Vagina (tissue), 2 donors: ENCODE measurements at places on chromosomes 6 and 20.

DNA sequence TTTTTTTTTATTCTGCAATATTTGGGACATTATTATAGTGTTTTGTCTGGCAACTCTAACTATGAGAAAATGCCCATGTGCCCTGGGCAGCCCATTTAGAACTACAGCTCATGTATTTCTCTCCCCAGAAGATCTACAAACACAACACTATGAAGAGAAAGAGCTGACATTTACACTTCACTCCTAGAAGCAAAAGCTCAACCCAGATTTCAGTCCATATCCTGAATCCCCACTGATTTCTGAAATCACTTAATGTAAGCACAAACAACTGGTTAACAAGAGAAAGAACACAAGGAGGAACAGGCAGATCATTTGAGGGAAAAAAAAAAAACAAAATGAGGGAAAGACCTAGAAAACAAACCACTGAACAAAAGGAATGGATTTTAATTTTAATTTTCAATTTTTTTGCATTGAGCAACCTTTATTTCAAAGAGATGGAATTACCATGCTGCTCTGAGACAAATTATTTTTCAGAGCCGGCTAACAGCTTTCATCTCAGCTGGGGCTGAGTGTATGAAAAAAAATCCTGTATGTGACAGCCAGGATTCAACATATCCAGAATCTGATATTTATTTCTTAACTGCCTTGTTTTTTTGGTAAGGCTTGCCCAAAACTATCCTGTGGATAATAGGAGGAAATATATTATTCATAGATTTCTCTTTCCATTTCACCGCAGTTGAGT is 32.5 kb downstream of the KIAA0319 start:
- H3K36me3 ChIP-seq: no peaks in the 10 kb centered on the region

- H3K4me3 ChIP-seq: no peak overlapping the region
- no peaks in the 10 kb centered on the region for H3K36me3 ChIP-seq
- no peak for DNase-seq
- no peak overlapping the region for H3K27ac ChIP-seq
Observed at GRCh38 chr6:14817074-14817473, 428.8 kb upstream of the JARID2 start.

DNA sequence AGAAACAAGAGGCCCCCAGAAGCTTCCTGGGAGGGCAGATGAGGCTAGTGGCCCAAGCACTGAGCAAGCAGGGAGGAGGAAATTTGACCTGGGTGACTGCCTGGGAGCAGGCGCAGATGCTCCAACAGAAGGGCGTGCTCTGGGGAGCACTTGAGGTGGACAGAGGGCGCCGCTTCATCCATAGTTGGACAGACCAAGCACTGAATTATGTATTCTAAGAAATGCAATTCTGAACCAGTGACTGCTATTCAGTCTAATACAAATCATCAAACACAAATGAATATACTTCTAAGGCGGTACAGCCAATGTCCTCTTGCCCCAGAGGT is 28.7 kb upstream of the IRF4 start:
- H3K27me3 ChIP-seq: no peaks in the 10 kb centered on the region
- H3K27ac ChIP-seq: no peak overlapping the region
- H3K4me3 ChIP-seq: no peak overlapping the region
- DNase-seq: no peak
- H3K4me1 ChIP-seq: no peaks in the 10 kb centered on the region

DNA sequence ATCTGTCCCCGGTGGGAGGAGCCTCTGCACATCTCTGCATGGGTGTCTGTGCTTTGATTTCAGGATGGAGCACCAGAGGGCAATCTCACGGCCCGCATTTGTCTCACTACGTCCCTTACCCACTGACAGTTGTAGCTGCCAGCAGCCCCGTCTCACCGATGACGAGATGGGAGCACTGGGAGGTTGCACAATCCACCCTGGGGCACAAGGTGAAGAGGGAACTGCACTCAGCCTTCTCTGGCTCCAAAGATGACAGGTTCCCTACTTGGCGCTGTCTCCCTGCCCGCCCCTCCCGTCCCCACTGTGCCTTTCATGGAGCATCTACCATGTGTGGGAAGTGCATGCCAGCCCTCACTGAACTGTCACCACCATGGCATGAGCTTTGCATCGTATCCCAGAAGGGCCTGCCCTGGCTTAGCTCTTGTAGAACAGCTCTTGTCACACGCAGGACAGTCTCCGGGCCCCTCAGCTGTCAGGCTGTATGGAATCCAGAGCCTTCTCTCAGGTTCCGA is 99.9 kb upstream of the PMEPA1 start:
- H3K36me3 ChIP-seq: no peaks in the 10 kb centered on the region
- H3K4me1 ChIP-seq: peaks cover 3% of the 10 kb centered on the region
- no peak overlapping the region for H3K27ac ChIP-seq
- no peaks in the 10 kb centered on the region for H3K27me3 ChIP-seq

DNA sequence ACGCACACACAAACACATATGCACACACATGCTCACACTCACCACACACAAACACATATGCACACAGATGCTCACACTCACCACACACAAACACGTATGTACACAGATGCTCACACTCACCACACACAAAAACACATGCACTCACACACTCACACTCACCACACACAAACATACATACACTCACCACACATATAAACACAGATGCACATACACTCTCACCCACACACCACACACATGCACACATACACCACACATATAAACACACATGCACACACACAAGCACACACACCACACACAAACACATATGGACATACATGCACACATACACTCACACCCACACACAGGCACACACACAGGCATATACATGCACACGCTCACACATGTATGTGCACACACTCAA is 112.3 kb downstream of the ERMARD start:
- no peaks in the 10 kb centered on the region for H3K36me3 ChIP-seq
- H3K4me3 ChIP-seq: no peak overlapping the region
- peaks cover 14% of the 10 kb centered on the region for H3K4me1 ChIP-seq
- no peak overlapping the region for H3K27ac ChIP-seq
- no peaks in the 10 kb centered on the region for H3K27me3 ChIP-seq

- H3K36me3 ChIP-seq: no peaks in the 10 kb centered on the region
- no peaks in the 10 kb centered on the region for H3K27me3 ChIP-seq
- H3K4me3 ChIP-seq: no peak overlapping the region
- H3K4me1 ChIP-seq: no peaks in the 10 kb centered on the region
- no peak overlapping the region for H3K27ac ChIP-seq
Observed at GRCh38 chr6:34638834-34639736, 57.5 kb downstream of the ILRUN start.

GRCh38 chr20:25207960-25208534 is 12.5 kb downstream of the ENTPD6 start:
- no peak overlapping the region for H3K27ac ChIP-seq
- H3K4me3 ChIP-seq: no peak overlapping the region
- H3K36me3 ChIP-seq: no peaks in the 10 kb centered on the region
- no peaks in the 10 kb centered on the region for H3K27me3 ChIP-seq
- DNase-seq: no peak
- peaks cover 9% of the 10 kb centered on the region for H3K4me1 ChIP-seq

DNA sequence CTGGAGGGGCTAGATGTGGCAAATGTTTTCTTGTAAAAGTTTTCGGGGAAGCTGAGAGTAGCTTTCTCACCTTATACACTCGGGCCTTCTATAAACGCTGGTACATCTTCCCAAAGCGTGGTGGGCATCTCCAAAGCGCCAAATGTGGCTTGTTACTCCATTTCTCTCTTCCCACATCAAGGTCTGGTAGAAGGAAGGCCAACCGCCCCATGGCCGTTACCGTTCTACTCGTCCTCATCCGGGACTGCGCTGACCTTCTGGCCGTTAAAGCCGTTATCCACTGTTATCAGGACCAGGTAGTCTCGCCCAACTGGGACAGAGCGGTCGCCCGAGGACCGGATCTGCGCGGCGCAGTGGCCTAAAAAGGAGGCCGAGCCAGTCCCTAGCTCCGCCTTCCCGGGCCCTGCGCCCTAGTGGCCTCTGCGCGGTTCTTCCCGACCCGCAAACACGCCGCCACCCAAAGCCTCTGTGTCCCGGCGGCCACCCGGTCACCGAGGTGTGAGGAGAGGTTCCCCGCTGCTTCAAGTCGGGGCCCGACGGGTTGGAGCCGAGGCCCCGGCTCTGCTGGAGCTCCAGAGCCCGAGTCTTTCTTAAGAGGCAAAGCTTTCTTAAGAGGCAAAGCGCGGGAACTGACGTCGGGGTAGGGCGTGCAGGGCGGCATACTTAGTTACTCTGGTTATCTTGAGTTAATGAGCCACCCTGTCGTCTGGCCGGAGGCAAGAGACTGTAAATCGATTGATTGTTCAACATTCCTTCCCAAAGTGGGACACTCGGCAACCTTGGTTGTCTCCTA is 90.5 kb downstream of the GPX5 start:
- H3K4me1 ChIP-seq: no peaks in the 10 kb centered on the region
- no peak for DNase-seq
- H3K4me3 ChIP-seq: no peak overlapping the region
- H3K27ac ChIP-seq: no peak overlapping the region

DNA sequence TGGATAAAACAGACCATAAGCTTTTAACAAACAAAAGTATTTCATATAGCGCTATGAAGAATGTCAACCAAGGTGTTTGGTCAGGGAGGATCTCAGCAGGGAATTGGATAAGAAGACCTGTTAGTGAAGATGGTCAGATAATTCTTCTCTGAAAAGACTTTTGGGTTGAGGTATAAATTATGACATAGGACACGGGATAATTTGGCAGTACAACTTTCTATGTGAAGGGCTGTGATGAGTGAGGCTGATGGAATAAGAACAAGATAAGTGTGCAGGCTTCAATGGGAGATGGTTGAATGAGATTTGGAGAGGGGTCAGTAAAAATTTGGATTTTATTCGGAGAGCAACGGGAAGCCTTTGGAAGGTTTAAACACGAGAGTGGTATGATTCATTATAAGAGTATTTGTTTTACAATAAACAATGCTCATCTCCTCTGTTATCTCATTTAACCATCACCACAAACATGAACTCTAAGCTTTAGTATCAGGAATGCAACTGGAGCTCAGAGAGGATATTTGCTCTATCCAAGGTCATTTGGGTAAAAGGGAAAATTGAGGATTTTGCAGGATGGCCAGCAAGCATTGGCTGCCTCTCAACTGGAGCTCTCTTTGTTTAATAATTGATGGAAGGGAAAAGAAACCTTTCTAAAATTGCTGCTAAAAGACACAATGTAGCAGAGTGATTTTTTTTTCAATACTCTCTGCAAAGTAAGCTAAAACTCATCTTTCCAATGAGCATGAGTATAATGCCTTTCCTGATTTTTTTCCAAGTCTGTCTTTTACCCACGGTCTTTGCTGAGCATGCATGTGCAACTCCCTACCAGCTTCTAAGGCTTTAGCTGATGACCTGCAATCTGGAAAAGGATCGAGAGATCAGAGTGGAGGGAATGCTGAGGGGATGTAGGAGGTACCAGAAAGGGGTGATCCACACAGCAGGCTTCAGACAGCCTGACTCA is 534.0 kb downstream of the CBLN4 start:
- no peak overlapping the region for H3K27ac ChIP-seq
- no peak for DNase-seq
- H3K4me1 ChIP-seq: no peaks in the 10 kb centered on the region
- no peak overlapping the region for H3K4me3 ChIP-seq

DNA sequence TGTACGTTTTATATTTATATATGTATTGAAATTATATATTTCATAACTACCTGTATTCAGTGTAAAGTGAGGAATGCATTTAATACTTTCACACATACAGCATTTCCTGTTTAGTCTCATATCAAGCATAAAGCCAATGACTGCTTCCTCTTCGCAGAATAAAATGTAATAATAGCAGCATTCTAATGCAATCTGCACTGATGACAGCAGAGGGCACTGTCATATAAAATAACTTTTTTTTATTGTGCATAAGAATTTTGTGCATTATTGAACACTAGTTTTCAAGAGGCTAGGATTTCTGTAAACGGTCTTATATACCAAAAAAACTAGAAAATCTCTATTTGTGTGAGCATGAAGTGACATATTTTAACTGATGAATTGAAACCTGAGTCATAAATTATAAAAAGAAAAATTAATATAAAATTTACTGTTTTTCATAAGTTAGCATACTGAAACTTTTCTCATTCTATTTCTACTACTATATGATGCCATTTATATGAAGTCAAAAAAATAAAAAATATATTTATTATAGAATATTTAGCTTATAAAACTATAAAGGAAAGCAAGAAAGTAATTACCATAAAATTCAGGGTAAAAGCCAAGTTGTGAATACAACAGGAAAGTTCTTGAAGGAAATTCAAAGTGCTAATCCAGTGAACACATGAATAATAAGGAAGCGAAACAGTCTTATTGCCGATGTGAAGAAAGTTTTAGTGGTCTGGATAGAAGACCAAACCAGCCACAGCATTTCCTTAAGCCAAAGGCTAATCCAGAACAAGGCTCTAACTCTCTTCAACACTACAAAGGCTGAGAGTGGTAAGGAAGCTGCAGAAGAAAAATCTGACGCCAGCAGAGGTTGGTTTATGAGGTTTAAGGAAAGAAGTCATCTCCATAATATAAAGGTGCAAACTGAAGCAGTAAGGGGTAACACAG is 36.3 kb downstream of the RNF146 start:
- DNase-seq: no peak
- H3K4me3 ChIP-seq: no peak overlapping the region
- H3K4me1 ChIP-seq: peaks cover 20% of the 10 kb centered on the region
- peaks cover 6% of the 10 kb centered on the region for H3K36me3 ChIP-seq
- H3K27me3 ChIP-seq: no peaks in the 10 kb centered on the region

DNA sequence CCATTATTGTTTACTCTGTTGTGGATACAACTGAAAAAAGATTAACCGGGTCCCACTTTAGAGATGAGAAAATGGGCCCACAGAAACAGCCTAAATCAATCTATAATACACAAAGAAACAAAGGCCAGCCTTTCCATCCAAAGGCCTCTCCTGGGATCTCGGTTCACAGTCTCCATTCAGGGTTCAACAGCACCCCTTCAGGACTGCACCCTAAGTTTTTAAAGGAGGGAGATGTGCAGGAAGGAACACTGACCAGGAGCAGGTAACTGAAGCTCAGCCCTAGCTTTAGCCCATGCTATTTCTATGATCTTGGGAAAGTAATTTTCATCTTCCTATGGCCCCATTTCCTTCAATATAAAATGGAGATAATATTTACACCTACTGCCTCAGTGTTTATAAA is 147.7 kb downstream of the BTBD9 start:
- peaks cover 5% of the 10 kb centered on the region for H3K4me1 ChIP-seq
- H3K4me3 ChIP-seq: no peak overlapping the region
- H3K27me3 ChIP-seq: no peaks in the 10 kb centered on the region

- DNase-seq: no peak
- H3K4me3 ChIP-seq: no peak overlapping the region
- no peaks in the 10 kb centered on the region for H3K27me3 ChIP-seq
- H3K4me1 ChIP-seq: no peaks in the 10 kb centered on the region
Observed at GRCh38 chr6:32140420-32141046, 10.4 kb upstream of the FKBPL start.

GRCh38 chr6:124987291-124987690 is 25.1 kb downstream of the RNF217 start:
- no peak for DNase-seq
- H3K27me3 ChIP-seq: no peaks in the 10 kb centered on the region
- H3K4me1 ChIP-seq: peaks cover 13% of the 10 kb centered on the region
- no peak overlapping the region for H3K27ac ChIP-seq

GRCh38 chr6:107784669-107785068 is 39.4 kb downstream of the SCML4 start:
- no peak overlapping the region for H3K27ac ChIP-seq
- no peaks in the 10 kb centered on the region for H3K27me3 ChIP-seq
- H3K4me3 ChIP-seq: no peak overlapping the region
- H3K4me1 ChIP-seq: no peaks in the 10 kb centered on the region
- DNase-seq: no peak

GRCh38 chr20:47032933-47033578 is 138.4 kb downstream of the EYA2 start:
- H3K4me1 ChIP-seq: no peaks in the 10 kb centered on the region
- DNase-seq: no peak
- no peak overlapping the region for H3K4me3 ChIP-seq
- H3K27me3 ChIP-seq: no peaks in the 10 kb centered on the region
